ENCODE measurements at places on chromosomes 16 and 17.

DNA sequence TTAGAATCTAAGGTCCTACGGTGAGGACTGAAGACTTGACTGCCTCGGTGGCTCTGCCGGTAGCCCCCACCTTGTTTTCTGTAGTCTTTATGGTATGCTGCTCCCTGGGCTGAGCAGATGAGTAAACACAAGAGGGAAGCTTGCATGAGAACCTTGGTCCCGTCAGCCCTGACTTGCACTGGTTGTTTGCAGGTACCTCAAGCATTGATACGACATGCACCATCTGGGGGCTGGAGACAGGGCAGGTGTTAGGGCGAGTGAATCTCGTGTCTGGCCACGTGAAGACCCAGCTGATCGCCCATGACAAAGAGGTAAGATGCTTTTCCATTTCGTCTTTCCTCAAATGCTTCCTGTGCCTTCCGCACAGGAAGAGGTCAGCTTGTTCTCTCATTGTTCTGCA is 21.1 kb upstream of the TACO1 start:
- no peak for DNase-seq

- no peak for DNase-seq
Observed at GRCh38 chr16:86647561-86647960, 69.2 kb downstream of the FOXL1 start.

- no peak for DNase-seq
Observed at GRCh38 chr16:48347191-48347865, 37.9 kb downstream of the SIAH1 start.

DNA sequence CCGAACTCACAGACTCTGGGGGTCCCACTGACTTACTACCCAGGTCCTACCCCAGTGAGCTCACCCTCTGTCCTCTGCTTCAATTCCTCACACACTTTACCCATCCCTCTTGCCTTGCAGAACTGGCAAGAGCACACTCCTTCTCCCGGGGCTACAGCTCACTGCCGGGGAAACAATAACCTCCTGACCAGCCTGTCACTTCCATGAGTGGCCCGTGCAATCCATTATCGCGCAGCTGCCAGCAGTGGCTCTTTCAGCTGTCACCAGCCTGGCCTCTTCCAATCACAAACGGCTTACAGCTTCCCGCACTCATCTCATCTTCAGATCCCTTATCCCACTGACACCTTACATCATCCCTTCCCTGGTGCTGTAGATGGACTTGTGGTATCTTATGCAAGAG is 79.5 kb downstream of the CPPED1 start:
- DNase-seq: no peak

DNA sequence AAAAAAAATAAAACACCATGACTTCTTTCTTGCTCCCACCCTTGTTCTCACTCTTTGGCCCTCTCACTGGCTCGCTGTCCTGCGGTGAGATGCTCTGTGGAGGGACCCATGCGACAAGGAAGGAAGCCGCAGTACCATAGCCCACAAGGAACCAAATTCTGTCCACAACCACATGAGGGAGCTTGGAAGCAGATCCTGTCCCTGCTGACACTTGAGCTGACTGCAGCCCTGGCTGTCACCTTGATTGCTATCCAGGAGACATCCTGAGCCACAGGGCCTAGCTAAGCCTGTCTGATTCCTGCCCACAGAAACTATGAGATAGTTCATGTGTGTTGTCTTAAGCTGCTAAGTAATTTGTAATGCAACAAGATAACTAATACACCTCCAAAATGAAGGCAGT is 4.8 kb upstream of the MT2A start:
- no peak for DNase-seq

GRCh38 chr16:4323845-4324488 is 8.1 kb downstream of the GLIS2 start:
- peak; percentile 48 for DNase-seq

DNA sequence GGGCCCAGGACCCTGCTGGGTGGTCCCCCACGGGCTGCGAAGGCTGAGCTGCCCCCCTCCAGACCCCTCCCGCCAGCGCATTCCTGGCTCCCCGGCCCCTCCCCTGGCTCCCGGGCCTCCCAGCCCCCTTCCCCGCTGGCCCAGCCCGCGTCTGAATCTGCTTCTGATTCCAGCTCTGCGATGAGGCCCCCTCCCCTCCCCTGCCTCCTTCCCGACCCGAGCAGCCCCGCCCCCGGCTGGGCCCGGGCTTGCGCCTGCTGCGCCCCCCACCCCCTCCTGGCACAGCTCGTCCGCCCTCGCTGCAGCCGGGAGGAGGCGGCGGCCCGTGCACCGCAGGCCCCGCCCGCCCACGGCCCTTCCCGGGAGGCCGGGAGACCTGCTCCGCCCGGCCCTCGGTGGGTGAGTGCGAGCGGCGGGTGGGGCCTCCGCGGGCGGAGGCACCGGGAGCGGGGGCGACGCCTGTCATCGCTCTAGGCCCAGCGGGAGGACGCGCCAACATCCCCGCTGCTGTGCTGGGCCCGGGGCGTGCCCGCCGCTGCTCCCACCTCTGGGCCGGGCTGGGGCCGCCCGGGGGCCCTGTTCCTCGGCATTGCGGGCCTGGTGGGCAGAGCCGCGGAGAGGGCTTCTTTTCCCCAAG is at the start of gene NTN3:
NTN3 (plus strand) TSS at position 282 of the 637 bp plus-strand sequence. CDS start 405 bp downstream, outside the sequence.
- no peak for DNase-seq

DNA sequence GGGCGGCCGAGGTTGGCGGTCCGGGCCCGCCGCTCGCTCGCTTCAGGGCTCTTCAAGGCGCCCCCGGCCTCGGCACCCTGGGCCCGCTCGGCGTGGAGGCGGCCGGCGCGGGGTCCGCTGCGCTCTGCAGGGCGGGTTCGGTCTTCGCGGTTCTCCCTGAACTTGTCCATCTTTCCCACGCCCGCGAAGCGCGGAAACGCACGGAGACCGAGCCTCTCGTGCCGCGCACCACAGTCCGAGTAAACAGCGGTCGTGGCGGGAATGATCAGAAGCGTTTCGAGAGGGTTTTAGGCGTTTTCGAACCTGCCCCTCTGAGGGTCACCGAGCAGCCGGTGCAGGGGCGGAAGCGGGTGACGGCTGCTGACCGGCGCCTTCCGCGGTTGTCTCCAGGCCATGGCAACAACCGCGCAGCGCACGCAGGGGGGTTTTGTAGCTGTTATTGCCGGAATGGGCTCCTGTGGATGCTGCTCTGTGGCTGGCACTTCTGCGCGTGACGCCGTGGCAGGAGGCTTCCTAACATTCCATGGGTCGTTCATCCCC is 414 bp downstream of the NARF start:
- no peak for DNase-seq

- DNase-seq: no peak
Observed at GRCh38 chr17:61284746-61285145, 114.9 kb upstream of the TBX2 start.

- no peak for DNase-seq
Observed at GRCh38 chr17:17696085-17696484, 14.8 kb downstream of the RAI1 start.

DNA sequence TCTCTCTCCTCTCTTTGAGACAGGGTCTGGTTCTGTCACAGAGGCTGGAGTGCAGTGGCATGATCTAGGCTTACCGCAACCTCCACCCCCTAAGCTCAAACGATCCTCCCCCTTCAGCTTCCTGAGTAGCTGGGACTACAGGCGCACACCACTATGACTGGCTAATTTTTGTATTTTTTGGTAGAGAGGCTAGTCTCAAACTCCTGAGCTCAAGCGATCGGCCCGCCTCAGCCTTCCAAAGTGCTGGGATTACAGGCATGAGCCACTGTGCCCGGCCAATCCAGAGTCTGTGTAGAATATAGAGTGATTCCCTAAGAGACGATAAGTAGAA is 65.8 kb upstream of the RPH3AL start:
- no peak for DNase-seq

All from COLO829 (cell line).